SK-MEL-5 (cell line): ENCODE measurements at places on chromosomes 12 and 14.

- DNase-seq = no peak
These were observed 2.0 kb downstream of the YAF2 start for GRCh38 chr12:42236017-42236416.

DNA sequence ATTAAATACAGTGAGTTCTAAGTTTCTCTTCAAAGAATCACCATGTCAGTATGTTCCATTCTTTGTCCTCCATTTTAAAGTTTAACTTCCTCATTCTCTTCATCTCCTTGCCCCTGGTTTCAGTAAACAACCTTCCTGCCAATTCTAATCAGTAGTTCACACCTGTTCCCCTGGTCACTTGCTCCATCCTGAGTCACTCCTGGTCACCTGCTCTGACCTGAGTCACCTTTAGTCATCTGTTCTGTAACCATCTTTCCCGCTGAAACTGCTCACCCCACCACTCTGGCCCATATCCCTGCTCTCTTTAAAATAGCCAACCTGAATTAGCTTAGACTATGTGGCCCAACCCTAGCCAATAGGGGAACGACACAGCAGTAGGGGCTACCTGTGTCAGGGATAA is 1447.4 kb upstream of the TMEM132C start:
- DNase-seq = no peak

DNA sequence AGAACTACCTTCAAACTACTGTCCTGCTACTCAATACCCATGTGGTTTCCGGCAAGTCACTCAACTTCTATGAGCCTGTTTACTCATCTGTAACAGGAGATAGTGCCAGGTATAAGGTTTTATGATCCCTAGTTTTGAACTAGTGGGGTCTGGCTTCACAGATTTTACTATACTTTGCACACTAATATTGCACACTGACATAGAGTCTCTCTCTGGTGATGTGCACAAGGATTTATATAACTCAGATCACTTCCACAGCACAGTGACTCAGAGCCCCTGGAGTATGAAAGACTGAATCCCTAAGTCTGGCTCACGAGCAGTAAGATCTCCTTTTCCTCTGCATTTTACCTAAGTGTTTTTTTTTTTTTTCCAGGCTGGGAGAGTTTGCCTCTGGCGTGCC is 69.7 kb upstream of the SLC38A2 start:
- DNase-seq = no peak

- DNase-seq = peak; percentile 59
These were observed 50.9 kb upstream of the PKP2 start for GRCh38 chr12:32947206-32948067.

DNA sequence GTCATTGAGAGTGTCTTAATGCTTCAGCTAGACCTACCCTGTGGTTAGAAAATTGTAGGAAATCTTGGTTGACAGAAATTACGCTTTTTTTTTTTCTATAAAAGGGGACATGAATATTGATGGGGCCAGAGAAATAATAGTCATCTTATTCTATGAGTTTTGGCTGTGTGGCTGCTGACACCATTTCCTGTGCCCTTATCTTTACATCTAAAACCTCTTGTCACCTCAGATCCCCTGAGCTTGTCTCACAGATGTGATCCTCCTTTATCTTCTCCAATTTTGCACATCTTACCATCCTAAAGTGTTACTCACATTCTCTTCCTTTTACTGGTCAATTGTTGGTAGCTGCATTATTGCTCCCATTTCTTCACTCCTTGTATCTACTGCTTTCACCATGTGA is 36.1 kb downstream of the ASCL1 start:
- no peak for DNase-seq

DNA sequence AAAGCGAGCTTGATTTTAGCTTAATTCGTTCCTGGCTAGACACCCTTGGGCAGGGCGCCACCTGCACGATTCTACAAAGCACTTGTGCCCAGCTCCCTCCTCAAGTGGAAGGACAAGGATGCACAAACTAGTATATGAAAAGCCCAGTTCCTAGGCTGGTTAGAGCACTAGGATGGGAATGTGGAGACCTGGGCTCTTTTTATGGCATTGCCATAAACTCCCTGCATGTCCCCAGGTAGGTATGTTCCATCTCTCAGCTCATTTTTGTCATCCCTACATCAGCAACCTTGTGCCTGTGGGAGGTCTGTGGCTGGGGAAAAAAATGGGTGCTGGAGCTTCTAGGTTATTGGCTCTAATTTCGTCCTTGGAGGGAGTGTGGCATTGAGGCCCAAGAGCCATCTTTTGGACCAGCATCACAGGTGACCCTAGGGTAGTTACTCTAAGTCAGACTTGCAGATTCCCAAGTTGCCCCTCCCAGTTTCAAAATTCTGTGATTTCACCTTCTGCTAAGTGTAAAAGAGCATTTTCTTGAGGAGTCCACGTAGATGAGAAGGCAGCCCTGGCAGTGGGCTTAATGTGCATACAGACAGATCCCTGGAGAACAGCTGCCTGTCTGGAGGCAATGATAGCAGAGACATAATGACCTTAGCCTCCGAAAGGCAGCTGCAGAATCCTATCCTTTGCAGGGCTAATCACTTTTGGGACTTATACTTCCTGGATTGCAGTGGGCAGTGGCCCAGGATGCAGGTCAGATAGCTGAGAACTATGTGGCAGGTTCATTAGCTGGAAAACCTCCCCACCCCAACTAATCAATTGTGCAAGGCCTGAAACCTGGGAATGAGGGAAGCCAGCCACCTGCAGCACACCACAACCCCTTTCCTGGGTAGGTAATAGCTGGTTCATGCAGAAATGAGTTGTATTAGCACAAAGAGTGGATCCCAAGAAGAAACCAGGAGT is 47.6 kb upstream of the BDKRB2 start:
- DNase-seq = no peak

- no peak for DNase-seq
These were observed 138.5 kb downstream of the ANO2 start for GRCh38 chr12:5806371-5807089.

DNA sequence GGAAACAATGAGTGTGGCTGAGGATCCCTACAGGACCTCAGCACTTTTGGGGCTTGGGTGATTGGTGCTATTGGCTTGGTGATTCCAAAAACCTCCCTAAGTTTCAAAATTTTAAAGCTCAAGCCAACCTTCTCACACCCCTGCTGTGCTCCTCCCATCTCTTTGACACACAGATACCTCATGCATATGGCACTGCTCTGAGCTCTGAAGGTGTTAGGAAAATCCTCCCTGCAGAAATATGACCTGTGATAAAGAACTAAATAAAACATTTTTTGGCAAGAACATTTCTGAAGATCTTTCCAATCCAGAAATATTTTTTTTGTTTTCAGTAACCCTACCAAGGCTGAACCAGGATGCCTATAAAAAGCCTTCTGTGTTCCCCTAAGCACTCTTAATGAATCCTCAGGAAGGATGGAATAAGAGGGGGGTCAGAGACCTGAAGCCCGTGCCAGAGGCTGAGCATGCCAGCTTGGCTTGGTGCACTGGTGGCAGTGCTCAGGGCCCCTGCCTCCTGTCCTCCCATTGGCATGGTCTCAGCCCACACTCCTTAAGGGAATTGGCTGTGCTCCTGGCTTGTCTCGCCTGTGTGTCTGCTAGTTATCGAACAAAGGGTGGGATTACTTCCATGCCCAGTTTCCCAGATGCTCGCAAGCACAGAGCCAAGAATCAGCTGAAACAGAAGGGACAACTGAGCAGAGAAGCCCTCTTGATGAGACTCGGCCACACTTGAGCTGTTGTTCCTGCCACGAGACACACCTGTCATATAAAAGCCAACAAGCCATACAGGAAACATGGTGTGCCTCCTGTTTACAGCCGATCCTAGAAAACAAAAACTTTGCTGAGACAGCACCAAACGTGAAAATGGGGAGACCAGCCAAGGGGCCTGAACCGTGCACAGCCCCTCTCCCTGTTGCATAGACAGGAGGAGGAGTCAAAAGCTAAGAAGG is 132.7 kb upstream of the EEA1 start:
- no peak for DNase-seq

DNA sequence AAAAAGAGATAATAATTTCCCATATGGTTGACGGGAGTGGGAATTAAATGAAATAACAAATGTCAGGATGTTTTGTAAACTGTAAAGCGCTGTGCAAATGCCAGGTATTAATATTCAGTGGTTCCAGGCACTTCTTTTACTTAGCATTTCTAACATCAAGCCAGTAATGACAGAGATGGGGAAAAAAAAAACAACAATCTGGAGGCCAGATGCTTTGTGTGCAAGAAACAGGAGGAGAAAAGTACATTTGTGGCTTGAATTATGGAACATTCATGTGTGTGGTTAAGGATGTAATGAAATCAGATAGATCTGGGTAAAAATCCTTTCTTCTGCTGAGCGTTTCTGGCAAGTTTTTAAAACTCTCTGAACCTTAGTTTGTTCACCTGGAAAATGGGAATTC is 509.6 kb downstream of the FUT8 start:
- no peak for DNase-seq

DNA sequence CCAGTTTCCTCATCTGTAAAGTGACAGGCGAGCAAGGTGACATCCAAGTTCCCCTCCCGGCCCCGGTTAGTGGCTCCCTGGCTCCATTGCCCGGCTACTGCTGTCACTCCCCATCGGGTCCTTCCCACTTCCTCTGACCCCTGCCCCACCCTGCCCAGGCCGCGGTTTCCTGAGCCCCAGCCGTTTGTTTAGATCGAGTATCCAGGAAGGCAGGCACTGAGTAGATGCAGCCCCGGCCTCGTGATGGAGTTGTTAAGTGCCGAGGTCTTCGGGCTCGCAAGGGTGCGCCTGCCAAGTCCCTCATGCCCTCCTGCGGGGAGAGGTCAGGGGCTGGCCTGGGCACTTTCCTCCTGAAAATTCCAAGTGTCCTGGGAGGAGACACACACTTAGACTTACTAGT is 55.4 kb downstream of the TEAD4 start:
- no peak for DNase-seq

DNA sequence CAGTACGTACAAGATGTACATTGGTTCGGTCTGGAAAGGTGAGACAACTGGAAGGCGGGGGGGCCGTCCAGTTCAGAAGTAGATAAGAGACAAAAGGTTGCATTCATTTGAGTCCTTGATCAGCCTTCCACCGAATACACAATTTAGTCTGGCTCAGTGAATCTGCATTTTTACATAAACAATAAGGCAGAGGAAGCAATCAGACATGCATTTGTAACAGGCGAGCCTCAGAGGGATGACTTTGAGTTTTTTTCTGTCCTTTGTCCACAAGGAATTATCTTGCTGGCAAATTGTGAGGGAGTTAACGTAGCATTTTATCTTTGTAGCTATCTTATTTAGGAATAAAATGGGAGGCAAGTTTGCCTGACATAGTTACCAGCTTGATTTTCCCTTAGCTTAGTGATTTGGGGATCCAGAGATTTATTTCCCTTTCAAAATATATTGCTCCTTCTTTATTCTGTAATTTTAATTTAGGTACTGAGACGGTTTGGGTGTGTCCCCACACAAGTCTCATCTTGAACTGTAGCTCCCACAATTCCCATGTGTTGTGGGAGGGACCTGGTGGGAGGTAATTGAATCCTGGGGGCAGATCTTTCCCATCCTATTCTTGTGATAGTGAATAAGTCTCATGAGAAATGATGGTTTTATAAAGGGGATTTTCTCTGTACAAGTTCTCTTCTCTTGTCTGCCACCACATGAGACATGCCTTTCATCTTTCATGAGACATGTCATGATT is 59.4 kb downstream of the TESPA1 start:
- DNase-seq = no peak

DNA sequence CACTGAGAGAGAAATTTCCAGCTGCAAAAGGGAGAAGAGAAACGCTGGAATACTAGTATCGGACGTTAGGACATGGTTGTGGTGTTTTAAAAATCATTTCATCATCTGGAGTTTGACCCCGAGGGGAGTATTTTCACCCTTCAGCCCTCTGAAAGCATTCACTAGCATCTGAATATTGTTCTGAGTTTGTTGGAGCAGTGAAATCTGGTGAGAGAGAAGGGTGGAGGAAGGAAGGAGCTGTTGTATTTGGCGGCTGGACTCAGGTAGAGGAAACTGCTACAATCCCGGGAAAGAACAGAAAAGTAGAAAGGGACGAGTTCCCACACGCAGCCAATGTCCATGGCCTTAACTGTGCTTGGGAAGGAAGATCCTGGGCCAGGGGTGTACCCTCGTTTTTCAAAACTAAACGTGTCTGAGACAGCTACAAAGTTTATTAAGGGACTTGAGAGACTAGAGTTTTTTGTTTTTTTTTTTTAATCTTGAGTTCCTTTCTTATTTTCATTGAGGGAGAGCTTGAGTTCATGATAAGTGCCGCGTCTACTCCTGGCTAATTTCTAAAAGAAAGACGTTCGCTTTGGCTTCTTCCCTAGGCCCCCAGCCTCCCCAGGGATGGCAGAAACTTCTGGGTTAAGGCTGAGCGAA is 896 bp upstream of the CDKN1B start:
- DNase-seq = no peak

GRCh38 chr14:71749613-71750238 is 182.5 kb upstream of the RGS6 start:
- DNase-seq = no peak

DNA sequence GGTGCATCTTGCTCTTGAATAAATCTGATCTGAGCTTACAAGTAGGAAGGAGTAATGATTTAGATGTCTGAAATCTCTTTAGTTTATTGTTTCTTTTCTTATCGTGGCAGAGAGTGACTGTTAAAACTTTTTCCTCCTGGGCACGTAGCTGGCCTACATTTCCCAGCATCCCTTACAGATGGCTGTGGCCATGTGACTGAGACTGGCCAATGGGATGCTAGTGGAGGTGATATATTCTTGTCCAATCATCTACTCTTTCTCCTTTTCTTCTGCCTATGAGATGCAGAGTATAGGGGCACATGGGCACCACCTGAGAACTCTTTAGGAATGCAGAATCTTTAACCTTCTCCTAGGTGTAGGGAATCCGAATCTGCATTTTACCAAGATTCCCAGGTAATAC is 237.3 kb downstream of the RGS6 start:
- DNase-seq = peak; percentile 35

DNA sequence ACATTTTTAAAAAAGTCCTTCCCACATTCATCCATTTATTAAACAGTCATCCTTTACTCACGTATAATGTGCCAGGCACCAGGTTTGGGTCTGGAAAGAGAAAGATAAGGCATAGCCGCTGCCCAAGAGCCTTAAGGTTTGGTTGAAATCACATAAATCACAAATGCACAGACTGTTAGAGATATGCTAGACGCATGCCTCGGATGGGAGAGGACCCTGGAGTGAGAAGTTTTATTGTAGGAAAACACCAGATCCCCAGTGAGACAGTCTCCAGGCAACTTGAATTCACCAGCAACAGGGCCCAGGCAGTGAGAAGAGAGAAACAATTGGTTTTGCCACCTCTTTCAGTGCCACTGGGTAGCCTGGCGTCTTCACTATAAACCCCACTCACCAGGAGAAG is 305.9 kb upstream of the AMIGO2 start:
- no peak for DNase-seq

- no peak for DNase-seq
These were observed 47.2 kb downstream of the WSCD2 start for GRCh38 chr12:108176292-108176691.

DNA sequence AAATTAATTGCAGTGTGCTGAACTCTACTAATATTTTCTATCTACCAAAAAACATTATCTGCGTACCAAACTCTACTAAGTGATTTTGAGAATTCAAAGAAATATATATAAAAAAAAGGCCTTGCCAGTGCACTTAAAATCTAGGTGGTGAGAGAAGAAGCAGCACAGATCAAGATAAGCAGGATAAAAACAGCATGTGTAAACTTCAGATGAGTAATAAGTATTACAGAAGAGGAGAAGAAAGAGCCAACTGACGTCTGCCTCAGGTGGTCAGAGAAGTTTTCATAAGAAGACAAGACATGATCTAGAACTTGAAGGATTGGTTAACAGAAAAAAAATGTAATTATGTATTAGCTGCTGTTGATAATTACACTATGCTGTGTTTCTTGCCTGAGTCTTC is 166.4 kb downstream of the DUSP6 start:
- DNase-seq = no peak

- DNase-seq = no peak
These were observed 67.2 kb upstream of the ACSS3 start for GRCh38 chr12:81010641-81011040.
